ENCODE measurements at places on chromosomes 1 and 21. TPM values are rescaled to one million over a fixed set of nuclear protein-coding genes. Genes with fewer than 3 reads are reported as not detected.
A peak's percentile ranks its signal among the peaks of the same experiment; 100 is the strongest.

DNA sequence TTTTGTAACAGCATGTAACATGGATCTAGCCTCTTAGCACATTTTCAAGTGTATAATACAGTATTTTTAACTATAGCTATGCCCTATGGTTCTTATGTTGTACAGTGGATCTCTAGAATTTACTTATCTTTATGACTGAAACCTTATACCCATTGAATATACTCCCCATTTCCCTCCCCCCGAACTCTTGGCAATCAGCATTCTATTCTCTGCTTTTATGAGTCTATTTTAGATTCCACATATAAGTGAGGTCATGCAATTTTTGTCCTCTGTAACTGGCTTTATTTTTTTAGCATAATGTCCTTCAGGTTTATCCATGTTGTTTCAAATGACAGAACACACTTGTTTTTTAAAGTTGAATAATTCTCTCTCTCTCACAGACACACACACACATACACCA is 3.1 kb upstream of the GBP6 start:
- no peak for DNase-seq

The GPR37L1 gene
- not detected for total RNA-seq

The SYF2 gene
- total RNA-seq = 59.2 TPM

DNA sequence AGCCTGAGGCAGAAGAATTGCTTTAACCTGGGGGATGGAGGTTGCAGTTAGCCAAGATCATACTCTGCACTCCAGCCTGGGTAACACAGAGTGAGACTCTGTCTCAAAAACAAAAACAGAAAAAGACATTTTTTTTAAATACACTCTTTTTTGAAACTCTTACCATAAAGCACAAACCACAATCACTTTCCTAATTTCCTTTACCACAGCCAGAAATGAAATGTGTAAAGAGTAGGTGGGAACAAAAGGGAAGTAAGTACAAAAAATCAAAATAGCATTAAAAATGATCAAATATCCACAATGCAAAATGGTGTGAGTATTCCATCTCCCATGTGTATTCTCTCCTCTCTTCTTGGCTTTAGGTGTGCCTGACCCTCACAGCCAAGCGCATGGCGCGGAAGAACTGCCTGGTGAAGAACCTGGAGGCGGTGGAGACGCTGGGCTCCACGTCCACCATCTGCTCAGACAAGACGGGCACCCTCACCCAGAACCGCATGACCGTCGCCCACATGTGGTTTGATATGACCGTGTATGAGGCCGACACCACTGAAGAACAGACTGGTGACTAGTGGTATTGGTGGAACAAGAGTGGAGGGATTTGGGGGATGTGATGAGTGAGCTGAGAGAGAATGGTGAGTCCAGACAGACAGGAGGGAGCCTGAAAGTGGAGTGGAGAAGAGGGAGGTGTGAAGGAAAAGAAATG is 14.9 kb downstream of the ATP1A4 start:
- DNase-seq = no peak

The CNTN2 gene
- not detected for total RNA-seq

DNA sequence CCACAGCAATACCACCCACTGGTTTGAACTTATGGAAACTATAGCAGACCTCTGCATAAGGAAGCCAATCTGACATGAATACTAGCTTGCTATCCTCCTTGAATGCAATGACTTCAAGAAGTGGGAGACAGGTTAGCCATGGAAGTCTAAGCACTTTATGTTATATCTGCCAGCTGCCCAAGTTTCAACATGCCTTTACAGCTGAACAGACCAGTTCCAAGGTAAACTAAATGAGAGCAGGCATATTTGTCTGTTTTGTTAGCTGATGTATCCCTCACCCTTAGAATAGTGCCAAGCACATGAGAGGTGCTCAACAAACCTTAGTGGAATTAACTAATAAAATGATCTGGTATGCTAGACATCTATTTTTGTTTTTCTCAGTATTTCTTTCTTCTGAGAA is 65.1 kb downstream of the ALG14 start:
- DNase-seq = no peak

The MARK1 gene
- total RNA-seq = 1.1 TPM

DNA sequence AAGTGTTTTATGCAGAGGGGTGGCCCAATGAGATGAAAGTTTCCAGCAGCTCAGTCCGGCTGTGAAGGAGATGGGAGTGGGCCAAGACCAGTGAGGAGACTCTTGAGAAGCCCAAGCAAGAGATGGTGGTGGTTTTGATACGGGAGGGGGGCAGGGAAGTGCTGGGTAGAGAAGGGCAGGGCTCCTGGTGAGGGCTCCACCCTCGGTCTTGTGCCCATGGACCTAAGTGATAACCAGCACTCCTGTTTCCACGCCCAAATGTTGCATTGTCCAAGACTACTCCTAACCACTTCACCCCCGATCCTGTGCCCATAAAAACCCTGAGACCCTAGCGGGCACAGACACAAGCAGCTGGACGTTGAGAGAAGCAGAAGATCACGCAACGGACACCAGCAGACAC is 140.9 kb downstream of the MIS18A start:
- DNase-seq = no peak

The PODN gene
- total RNA-seq = not detected

The LAPTM5 gene
- total RNA-seq = 0.17 TPM

GRCh38 chr1:155010211-155010918 is 7.8 kb downstream of the ZBTB7B start:
- no peak for DNase-seq

DNA sequence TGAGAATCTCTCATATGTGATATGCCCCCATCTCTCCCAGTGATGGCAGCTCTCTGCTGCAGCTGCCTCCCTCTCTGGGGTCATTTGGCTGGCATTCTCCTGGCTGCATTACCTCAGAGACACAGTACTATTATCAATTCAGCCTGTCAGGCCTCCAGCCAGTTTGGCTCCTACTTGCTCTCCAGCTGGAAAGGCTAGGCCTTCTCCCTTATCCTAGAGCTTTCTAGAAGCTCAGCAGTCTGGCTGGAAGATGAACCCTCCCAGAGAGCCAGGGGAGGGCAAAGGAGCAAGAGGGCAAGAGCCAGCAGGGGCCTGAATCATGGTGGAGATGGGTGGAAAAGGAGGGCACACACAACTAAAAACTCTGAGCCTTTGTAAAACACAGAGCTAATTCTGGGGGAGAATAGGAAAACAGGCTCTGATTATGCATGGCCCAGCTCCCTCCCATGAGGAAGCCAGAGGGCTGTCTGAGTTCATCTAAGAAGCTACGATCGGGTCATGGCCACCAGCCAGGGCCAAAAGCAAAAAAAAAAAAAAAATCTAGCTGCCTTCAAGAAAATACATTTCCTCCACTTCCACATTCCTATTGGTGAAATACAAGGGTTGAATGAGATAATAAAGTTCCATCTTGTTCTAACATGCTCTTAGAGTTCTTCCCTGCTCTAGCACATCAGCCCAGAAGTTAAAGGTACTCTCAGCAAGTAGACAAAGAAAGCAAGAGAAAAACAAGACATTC is 8.8 kb downstream of the LAMB3 start:
- DNase-seq = no peak

- no peak for DNase-seq
Observed at GRCh38 chr1:187384504-187384903, 555.8 kb downstream of the PLA2G4A start.

The UQCRHL gene
- 4.0 TPM for total RNA-seq

GRCh38 chr1:62406576-62406975 is 30.3 kb upstream of the USP1 start:
- DNase-seq = no peak

- DNase-seq = no peak
Observed at GRCh38 chr1:104084380-104084779, 334.7 kb downstream of the AMY1C start.

GRCh38 chr1:47507881-47508701 is 70.2 kb downstream of the FOXD2 start:
- DNase-seq = no peak

DNA sequence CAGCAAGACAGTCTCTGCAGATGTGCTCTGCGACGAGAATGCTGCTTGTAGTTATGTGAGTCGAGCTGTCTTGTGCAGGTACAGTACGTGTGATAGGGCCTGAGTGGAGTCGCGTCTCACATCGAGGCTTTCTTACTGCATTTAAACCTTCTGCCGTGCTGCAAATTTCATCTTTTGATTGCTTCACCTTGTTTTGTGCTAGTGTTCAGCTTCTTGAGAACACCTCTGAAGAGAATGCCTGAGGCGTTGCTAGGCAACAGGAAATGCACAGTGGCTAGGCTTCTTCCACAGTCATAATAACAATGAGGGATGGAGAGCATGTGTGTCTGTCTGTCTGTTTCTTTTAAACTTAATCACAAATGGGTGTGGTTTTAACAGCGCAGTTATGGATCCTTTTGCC is 52.9 kb downstream of the MRPS6 start:
- DNase-seq = no peak

The TMPRSS3 gene
- total RNA-seq = not detected

GRCh38 chr1:119981986-119982815 is 85.9 kb upstream of the ADAM30 start:
- no peak for DNase-seq

DNA sequence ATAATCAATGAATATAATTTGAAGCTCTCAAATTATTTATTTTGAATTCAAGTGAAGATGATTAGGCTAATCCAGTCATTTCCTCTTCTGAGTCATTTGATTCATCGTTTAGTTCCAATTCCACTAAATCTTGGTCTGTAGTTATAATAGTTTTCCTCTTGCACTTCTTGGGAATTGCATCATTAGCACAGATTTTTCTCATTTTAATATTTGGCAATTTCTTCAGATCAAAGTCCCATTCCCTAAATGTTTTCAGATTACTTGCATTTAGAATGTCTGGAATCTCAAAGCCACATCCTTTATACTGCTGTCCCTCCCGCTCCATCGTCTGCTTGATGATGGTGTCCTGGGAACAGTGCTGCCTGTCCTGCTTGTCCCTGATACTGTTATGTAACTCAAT is 43.5 kb downstream of the MAST2 start:
- no peak for DNase-seq

DNA sequence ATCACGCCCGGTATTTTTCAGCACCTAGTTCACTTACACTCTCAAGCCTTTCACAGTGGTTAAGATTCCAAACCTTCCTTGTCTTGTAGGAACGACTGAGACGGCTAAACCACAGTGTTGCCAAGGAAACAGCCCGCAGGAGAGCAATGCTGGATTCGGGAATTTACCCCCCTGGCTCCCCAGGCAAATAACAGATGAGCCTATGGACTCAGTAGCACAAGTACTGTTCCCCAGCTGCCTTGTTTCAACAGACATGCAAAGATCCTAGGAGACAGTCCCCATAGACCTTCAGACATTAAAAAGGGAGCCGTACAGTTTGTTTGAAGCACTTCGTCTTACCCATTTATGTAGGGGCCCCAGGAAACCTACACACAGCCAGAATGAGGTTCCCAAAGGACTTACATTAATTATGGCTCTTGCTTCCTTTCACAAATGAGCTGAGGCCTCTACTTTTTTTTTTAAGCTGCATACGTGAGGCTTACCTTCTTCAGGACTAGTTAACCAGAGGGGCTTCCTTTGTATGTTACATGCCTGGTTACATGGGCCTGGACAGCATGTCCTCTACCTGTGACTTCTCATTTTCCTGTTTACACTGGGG is 2.7 kb downstream of the SNAPIN start:
- no peak for DNase-seq

DNA sequence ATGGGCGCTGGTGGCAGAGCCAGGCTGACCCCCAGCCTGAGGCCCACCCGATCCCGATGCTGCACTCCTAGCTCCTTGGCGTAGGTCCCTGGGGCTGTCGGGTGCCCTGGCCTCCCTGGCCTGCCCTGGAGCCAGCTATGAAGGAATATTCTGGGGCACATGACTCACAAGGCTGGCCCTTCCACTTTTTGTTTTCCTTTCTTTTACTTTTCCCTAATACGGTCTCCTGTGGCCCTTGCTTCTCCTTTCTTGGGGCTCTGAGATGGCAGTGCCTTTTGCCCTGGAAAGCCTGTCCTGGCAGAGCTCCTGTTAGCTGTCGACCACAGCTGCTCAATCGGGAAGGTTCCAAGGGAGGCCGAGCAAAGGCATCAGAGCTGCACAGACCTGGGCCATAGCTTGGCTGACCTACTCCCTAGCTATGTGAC is 22.1 kb downstream of the ARHGEF10L start:
- peak; percentile 69 for DNase-seq

The S100A16 gene
- total RNA-seq = 401 TPM

The HSD3B1 gene
- total RNA-seq = not detected

DNA sequence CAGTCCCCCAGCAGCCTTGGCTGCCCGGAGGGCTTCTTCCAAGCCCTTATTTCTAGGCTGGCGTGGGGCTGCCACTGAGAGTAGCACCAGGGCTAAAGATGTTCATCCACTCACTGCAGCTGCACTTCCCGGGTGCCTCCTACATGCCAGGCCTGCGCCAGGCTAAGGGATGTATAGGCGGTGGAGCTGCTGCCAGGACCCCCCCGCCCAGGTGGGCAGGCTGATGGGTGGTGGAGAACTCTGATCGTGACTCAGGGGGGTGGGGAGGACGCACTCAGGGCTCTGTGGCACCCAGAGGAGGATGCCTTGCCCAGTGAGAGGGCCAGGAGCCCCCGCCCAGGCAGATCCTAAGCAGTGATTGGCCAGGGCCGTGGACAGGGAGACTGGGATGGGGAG is 34.1 kb downstream of the CFAP74 start:
- DNase-seq = no peak

Measured in Caki2 (cell line).